ENCODE measurements at places on chromosomes 6 and 20. TPM values are rescaled to one million over a fixed set of nuclear protein-coding genes. Genes with fewer than 3 reads are reported as not detected.
A peak's percentile ranks its signal among the peaks of the same experiment; 100 is the strongest.

ZKSCAN8 gene
- 22.1 TPM for total RNA-seq

B3GAT2 gene
- 1.7 TPM for total RNA-seq

PTCRA gene
- not detected for total RNA-seq

RPS6KA2 gene
- total RNA-seq: 23.8 TPM

PNPLA1 gene
- not detected for total RNA-seq

RFX6 gene
- 23.9 TPM for total RNA-seq

EPPIN gene
- total RNA-seq: 0.24 TPM

DNA sequence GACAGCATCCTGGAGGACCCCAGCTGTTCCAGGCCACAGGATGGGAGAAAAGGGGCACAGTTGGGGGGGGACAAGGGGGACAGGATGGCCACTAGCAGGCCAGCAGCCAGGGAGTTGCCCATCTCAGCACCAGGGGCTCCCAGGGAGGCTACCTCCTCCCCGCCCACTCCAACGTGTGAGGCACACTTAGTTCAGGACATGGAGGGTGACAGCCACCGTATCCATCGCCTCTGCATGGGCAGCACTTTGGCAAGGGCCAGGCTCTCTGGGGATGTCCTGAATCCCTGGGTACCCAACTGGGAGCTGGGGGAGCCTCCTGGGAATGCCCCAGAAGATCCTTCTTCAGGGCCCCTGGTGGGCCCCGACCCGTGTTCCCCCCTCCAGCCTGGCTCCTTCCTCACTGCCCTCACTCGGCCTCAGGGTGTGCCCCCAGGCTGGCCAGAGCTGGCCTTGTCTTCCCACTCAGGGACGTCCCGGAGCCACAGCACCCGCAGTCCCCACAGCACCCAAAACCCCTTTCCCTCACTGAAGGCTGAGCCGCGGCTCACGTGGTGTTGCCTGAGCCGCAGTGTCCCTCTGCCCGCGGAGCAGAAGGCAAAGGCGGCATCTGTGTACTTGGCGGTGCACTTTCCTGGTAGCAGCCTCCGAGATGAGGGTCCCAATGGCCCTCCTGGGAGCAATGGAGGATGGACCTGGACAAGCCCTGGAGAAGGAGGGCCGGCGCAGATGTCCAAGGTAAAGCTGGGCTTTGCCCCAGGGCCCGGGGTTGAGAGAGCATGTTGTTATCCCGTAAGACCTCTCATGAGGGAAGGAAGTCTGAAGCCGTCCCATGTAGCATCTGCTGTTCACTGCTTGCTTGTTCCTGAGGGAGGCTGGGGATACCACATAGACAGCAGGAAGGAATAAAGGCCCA is 30.7 kb downstream of the ZNF831 start:
- DNase-seq: peak; percentile 62

DNA sequence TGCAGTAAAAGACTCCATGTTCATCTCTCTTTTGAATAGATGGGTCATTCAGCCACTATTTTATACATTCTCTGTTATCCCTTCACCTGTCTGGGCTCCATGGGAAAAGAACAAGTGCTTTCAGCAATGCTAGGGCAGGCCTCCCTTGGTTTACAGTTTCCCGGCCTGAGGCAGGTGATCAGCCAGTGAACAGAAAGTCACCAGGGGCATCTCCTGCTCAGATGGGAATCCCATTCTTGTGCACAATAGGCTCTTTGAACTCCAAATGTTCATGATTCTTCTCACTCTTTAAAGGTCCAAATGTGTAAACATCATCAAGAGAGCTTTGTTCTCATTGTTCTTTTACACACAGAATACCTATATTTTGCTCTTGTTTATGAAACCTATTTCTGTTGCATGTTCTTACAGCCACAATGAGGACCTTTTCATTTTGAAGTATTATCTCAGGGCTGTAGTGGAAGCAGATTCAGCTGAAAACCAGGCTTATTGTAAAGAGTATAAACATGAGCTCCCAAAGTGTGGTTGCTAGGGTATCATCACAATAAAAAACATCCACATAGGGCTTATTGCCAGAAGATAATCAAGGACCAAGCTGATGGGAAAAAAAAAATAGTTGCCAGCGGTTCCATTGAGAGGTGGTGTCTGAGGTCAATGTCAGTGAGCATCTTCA is 267.1 kb upstream of the SGK1 start:
- DNase-seq: no peak

DNA sequence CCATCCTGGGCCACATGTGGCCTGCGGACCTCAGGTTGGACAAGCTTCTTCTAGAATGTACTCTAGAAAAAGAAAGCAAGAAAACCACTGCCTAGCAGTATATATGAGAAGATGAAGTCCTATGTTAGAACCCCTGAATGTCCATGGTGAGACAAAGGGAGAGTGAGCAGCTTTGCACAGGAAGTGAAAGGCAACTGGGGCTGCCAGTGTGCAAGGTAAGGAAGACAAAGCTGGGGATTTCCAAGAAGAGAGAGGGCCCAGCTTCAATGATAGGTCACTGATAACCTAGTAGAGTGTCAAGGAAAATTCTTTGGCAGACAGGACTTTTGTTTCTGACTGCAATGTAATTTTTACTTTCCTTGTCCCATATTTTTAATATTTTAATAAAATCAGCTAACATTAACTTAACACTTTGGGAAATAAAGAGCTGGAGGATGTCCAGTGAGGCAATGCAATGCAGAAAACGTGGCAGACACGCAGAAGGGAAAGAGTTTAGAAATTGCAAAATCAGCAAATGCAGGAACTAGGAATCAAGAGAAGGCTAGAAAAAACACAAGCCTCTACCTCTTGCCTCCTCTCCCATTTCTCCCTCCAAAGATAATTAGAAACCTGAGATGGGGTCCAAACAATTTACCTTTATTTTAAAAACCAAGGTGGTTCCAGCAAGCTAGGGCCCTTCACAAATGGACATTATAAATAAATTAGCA is 47.4 kb downstream of the CYP39A1 start:
- no peak for DNase-seq

- no peak for DNase-seq
Observed at GRCh38 chr6:8069631-8070284, 5.6 kb upstream of the BLOC1S5 start.

- DNase-seq: no peak
Observed at GRCh38 chr6:63713332-63713731, 77.7 kb downstream of the PHF3 start.

GRCh38 chr6:136840276-136841001 is 18.0 kb downstream of the PEX7 start:
- DNase-seq: no peak

GRCh38 chr20:60268491-60268890 is 310.3 kb downstream of the CDH26 start:
- no peak for DNase-seq

- DNase-seq: no peak
Observed at GRCh38 chr6:127482325-127482724, 23.1 kb upstream of the KIAA0408 start.

- no peak for DNase-seq
Observed at GRCh38 chr6:100987556-100987955, 106.4 kb upstream of the ASCC3 start.

- DNase-seq: no peak
Observed at GRCh38 chr6:81696524-81696923, 56.0 kb downstream of the TENT5A start.

- DNase-seq: no peak
Observed at GRCh38 chr6:154154389-154154967, 115.4 kb downstream of the OPRM1 start.

All from type B pancreatic cell (in vitro differentiated cells).